ENCODE measurements at places on chromosomes 11 and 22.

GRCh38 chr11:36035454-36035853 lies 91.6 kb downstream of the LDLRAD3 start:
- DNase-seq, result no peak

- DNase-seq, result no peak
Observed at GRCh38 chr11:66277471-66278362, at the start of gene CNIH2. Gene CNIH2 (plus strand): TSS chr11:66278175. CDS start chr11:66278457, 282 bp downstream.

- no peak for DNase-seq
Observed at GRCh38 chr22:29275167-29275566, 7.1 kb downstream of the EWSR1 start.

GRCh38 chr11:104876861-104877431 lies 21.3 kb downstream of the CASP12 start:
- DNase-seq, result no peak

DNA sequence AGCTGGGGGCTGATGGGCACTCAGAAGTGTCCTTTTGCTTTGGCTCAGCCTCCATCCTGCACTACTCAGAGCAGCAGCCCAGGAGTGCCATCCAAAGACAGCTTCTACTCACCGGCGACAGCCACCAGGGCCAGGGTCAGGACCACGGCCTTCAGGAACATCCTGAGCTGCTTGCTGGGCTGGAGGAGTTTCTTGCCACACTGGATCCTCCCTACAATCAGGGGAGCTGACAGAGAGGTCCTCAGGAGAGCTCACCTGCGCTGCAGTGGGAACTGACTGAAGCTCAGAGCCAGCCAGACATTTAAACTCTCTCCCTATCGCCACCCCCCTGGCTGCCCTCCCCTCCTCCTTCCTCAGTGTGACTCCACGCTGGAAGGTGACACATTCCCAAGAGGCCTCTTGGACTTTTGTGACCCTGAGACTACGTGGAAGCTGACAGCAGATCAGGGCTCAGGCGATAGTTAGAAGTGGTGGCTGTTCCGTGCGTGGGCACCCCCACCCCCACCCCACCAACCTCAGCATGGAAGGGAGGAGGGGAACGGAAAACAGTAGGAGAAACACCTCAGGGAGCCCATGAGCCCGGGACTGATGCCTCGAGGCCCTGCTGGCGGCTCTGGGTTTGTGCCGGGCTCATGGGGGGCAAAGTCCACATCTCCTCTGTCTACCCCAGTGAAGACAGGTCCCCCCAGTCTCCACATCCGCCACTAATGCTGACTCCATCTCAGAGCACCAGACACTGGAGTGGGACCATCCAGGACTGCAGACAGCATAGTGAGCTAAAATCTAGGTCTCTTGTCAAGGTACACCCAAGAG lies at the start of gene APOA4:
Gene APOA4 (minus strand): TSS at position 274 of the 813 bp plus-strand sequence. CDS start 113 bp downstream, at position 161.
- no peak for DNase-seq

- no peak for DNase-seq
Observed at GRCh38 chr11:131385763-131386390, 15.5 kb downstream of the NTM start.

- no peak for DNase-seq
Observed at GRCh38 chr22:35393116-35394010, 6.6 kb upstream of the MCM5 start.

- DNase-seq, result no peak
Observed at GRCh38 chr11:33874433-33874832, 17.4 kb downstream of the LMO2 start.

DNA sequence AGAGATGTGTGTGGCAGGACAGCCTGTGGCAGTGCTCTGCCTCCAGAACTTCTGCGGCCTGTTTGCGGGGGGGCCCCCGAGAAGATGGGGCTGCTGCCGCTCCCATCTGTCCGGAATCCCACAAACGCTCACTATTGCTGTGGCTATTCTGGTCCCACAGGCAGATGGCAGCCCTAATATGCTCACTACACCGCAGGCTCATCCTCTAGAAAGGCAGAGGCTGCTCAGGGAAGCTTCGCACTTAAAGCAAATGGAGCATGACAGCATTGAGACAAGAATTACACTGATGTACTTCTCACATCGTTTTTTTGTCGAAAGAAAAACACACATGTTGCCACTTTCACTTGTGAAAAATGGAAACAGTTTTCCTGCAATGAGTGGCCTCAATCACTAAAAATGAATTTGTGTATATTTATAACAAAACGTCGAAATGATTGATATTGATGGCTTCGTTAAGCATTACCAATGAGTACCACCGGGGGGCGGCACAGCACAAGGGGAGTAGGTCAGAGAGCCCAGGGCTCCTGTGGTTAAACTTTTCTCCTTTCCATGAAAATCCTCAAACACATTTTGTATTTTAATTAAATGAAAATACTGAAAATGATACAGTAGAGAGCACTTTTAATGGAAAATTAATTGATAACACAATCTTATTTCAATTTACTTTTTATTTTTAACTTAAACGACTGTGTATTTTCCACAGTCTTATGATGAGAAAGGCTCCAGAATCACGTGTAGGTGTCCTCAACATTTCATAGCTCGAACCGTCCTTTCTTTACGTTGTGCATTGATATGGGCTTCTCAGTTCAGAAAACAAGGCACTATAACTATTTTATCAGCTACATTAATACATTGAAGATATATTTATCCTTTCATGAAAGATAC lies 69.1 kb downstream of the CTTN start:
- no peak for DNase-seq

- no peak for DNase-seq
Observed at GRCh38 chr11:45113807-45114206, 32.6 kb upstream of the PRDM11 start.

GRCh38 chr22:32079130-32080089 lies 36.3 kb downstream of the SLC5A1 start:
- no peak for DNase-seq

DNA sequence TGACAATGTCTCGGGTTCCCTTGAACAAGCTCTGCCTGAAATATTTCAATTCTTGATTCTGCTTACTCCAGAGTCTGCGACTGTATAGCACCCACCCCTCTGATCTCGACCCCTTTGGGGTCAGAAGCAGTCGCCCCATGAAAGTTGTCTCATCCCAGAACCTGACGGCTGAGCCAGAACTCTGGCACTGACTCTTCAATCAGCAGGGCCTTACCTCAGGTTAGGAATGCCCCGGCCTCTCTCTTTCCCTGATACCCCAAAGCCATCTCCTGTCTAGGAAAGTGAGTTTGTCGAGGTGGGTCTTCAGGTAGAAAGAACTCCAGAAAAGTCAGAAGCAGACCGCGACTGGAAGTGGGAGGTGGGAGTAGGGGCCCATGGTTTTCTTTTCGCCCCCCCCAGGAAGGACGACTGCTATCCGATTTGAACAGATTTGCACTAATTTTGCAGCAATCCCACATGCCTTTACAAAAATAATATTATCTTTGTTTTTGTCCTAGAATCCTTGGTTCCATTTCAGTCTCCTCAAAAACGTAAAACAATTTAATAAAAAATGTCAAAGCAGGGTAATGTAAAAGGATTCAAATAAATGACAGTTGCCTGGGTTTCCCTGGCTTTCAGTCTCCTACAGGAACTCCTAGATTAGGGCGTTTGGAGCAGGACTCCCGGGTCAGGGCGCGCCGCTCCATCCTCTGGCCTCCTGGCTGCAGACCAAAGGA lies 898 bp upstream of the ROBO3 start:
- DNase-seq, result peak; percentile 44

- no peak for DNase-seq
Observed at GRCh38 chr11:70608568-70609470, 210.5 kb downstream of the CTTN start.

- DNase-seq, result no peak
Observed at GRCh38 chr11:32341620-32342613, 93.4 kb downstream of the WT1 start.

DNA sequence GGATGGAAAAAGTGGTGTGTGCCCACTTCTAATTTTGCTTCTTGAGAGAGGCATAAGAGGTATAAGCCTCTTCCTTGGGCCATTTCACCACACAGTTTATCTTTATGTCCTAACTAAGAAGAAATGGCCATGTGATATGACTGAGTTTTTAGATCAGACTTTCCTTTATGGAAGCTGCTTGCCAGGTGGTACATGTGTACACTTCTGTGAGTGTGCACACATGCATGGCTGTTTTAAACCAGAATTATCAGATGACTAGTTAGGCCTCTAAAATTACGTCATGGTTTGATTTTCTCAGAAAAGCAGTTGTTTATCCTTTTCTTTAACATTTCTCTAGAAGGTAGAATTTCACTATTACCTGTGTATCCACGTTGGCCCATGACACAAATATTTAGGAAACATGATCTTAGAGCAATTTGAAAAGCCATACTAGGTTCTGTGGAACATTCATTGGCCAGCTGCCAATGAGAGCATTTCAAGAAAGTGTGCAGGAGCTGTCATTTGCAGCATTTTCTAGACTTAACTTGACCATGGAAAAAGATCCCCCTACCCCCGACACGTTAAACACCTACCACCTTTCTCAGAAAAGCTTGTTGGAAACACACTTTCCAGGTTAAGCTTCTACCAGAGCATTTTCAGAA lies 109.2 kb upstream of the GAL start:
- DNase-seq, result no peak

DNA sequence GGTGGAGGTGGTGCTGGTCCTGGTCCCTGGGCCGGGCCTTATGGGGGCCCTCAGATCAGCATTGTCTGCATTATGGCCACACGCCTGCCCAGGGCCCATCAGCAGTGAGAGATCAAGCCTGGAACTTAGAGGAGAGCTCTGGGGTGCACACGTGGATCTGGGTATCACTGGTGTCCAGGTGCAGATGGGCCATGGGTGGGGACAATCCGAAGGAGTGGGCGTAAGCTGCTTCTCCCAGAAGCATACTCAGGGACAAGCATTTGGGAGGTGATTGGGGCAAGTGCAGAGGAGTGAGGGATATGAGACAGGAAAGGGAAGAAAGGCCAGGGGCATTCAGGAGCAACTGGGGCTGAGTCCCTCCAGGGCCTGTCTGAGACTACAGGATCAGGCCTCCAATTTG lies 84.3 kb downstream of the CSNK2A3 start:
- DNase-seq, result no peak

DNA sequence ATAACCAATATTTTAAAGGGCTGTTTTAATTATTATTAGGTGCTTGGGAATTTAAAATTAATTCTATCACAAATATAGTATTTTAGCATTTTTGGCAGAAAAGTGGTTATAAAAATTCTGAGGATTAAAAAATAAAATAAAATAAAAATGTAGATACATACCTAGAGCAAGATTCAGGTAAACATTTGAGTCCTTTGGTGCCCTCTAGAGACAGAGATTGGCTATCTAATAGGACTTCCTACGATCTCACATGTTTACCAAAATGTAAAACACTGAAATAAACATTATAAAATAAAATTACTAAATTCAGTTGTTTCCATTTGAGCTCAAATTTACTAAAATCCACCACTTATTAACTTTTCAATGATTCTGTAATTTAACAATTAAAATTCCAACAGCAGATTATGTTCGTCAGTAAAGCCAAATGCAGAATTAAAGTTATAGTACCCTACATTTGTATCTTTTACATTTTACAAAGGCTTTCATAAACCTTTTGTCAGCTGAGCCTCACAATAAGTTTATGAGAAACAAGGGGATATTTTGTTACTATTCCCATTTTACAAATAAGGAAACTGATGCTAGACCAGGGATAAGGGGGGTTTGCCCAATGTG lies 27.7 kb downstream of the SLC36A4 start:
- DNase-seq, result no peak

DNA sequence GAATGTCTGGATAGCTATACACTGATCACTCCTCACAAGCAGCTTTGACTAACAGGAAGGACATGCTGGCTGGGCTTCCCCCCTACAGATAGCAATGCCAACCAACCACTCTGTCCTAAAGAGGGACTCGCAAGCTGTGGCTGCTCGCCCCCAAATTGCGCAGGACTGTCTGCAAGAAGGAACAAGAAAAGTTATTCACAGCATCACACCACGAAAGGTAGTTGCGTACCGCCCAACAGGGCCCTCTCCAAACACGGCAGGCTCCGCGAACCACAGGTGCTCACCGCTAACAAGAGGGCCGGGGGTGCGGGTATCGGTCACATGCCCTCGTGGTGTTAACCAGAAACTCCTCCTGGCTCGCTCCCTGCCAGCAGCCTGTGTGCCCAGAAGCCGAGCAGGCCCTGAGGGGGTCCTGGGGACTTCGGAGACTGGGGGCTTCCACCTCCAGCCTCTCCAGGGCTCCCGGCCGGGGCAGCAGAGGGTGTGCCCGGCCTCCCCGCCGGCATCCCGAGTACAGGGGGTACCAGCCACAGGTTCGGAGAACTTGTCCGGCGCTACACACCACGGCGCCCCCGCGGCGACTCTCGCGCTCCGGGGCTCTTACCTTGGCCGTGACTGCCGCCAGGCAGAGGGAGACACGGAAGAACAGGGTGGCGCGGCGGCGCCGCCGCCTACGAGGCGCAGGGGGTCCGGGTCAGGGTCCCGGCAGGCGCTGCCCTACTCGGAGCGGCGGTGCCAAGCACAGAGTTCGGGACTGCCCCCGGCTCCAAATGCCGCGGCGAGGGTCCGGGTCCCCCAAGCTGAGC lies 682 bp downstream of the LARGE1 start:
- peak; percentile 73 for DNase-seq

DNA sequence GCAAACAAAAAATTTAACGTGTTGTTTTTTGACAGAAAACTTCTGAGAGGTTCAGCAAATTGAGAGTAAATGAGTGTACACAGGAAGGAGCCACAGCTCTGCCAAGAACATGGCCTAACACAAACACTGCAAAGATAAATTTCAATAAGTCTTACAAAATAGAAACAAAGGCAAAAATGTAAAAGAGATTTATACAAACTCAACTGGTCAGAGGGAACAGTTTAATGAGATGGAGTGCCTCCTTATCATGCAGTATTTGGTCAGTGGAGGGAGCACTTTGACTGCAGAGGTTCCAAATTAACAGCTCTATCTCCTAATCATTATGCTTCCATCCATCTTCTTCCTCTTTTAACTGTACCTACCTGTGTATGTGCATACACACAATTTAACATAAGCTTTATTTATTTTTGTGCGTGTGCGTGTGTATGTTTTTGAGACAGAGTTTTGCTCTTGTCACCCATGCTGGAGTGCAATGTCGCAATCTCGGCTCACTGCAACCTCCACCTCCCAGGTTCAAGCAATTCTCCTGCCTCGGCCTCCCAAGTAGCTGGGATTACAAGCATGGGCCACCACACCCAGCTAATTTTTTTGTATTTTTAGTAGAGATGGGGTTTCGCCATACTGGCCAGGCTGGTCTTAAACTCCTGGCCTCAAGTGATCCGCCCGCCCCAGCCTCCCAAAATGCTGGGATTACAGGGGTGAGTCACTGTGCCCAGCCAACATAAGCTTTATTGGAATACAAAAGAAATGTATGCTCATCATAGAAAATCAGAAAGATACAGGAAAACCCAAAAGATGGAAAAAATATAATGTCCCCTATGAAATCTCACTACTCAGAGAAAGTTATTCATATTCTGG lies 111.9 kb downstream of the MRTFA start:
- DNase-seq, result no peak

- no peak for DNase-seq
Observed at GRCh38 chr11:39992551-39992950, 1466.9 kb downstream of the LRRC4C start.

Measured in type B pancreatic cell (in vitro differentiated cells).